IMR-90 (cell line): ENCODE measurements at places on chromosomes 6 and 20. TPM values are rescaled to one million over a fixed set of nuclear protein-coding genes. Genes with fewer than 3 reads are reported as not detected.
A peak's percentile ranks its signal among the peaks of the same experiment; 100 is the strongest.

The LYRM2 gene
- 14.0 and 14.8 TPM in 2 replicates for polyA plus RNA-seq

The MEI4 gene
- polyA plus RNA-seq = not detected in 2 replicates

The TCF19 gene
- 13.1 and 15.1 TPM in 2 replicates for polyA plus RNA-seq

The SLC16A10 gene
- not detected in 2 replicates for polyA plus RNA-seq

The CCN6 gene
- polyA plus RNA-seq = not detected in 2 replicates

The EBF4 gene
- polyA plus RNA-seq = 1.0 and 1.1 TPM in 2 replicates

The BMP2 gene
- polyA plus RNA-seq = 0.21 and 0.29 TPM in 2 replicates

The CLIC5 gene
- not detected in 2 replicates for polyA plus RNA-seq

The OPN5 gene
- not detected in 2 replicates for polyA plus RNA-seq

DNA sequence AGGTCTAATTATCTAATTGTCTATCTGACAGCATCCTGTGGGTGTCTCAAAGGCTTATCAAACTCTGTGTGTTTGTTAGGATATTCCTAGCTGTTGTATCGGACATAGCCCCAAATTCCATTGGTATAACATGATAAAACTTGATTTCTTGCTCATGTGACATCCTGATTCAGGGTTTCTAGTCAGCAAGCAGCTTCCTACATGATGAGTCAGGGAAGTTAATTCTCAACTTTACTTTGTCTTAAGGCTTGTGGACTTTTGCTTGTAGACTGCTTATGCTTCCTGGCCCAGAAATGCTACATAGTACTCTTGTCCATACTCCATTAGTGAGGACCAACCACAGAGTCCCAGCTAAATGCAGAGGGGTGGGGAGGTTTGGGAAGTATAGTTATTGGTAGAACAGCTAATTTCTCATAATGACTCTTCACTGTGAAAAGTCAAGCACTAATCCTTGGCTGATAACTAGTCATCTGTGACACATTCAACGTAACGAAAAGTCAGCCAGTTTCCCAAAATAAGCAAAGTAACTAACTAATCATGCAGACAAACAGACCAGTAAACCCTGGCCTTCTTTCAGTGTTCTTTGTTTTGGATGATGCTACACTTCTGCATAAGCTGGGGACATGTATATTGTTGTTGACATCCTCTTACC is 25.8 kb downstream of the NKAIN2 start:
- H3K4me1 ChIP-seq = no peaks in the 10 kb centered on the region
- no peaks in the 10 kb centered on the region for H3K27me3 ChIP-seq
- DNase-seq = peak; percentile 19
- no peaks in the 10 kb centered on the region for H3K36me3 ChIP-seq

GRCh38 chr6:38284802-38285394 is 354.8 kb downstream of the BTBD9 start:
- DNase-seq = no peak
- H3K36me3 ChIP-seq = 0 out of 2 replicates have a peak, but pooled peaks cover 1% of the 10 kb centered on the region
- no peaks in the 10 kb centered on the region for H3K4me1 ChIP-seq
- no peak overlapping the region for H3K27ac ChIP-seq
- H3K4me3 ChIP-seq = no peak overlapping the region

- H3K27me3 ChIP-seq = peaks cover 43% of the 10 kb centered on the region
- H3K4me1 ChIP-seq = peaks cover 10% of the 10 kb centered on the region
- no peak overlapping the region for H3K27ac ChIP-seq
- peak; percentile 85 for DNase-seq
Observed at GRCh38 chr6:3612341-3613041, 139.0 kb downstream of the PXDC1 start.

DNA sequence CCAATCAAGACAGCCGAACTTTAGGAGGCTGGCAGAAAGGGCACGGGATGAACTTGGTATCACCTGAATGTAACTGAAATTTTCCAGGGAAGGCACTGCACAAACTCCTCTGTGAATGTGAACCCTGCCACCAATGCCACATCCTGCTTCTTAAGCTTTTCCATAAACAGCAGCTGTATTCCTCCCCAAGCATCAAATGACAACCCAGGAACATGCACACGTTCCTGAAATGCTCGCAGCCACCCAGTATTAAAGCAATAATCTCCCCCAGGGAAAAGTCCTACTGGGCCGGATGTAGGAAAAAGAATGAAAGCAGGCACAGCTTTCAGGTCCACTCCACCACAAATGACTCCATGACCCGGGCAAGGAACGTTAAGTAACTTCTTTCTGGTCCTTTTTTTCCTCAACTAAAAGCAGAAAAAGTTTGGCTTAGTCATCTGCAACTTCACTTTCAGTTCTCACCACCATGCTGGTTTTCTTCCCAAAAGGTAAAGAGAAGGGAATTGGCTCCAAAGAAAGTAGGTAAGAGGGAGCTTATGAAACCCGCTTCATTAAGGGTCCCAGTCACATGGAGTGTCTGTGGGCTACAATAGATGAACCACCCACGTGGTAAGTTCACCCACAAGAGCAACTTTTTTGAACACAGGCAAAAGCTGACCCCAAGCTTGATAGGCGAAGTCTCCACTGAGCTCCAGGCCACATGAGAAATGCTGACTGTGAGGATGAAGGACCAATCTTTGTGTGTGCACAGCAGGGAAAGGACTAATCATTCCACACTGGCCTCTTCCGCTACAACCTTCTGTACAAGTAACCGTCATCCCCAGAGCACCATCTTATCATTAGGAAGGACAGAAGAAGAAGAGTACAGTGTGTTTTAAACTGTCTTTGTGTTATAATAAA is 90.1 kb downstream of the HIVEP2 start:
- H3K4me1 ChIP-seq = peaks cover 8% of the 10 kb centered on the region
- no peak overlapping the region for H3K27ac ChIP-seq
- DNase-seq = no peak
- H3K27me3 ChIP-seq = no peaks in the 10 kb centered on the region
- no peaks in the 10 kb centered on the region; the same call in 1 of the 2 replicates for H3K36me3 ChIP-seq
- H3K4me3 ChIP-seq = no peak overlapping the region

- DNase-seq = peak; percentile 81
- no peaks in the 10 kb centered on the region for H3K36me3 ChIP-seq
- H3K4me1 ChIP-seq = no peaks in the 10 kb centered on the region
- H3K27me3 ChIP-seq = no peaks in the 10 kb centered on the region
- H3K27ac ChIP-seq = peak overlapping the region; percentile 84
Observed at GRCh38 chr6:157323966-157324300, 614 bp upstream of the TMEM242 start.

- DNase-seq = no peak
- H3K36me3 ChIP-seq = no peaks in the 10 kb centered on the region
- H3K27me3 ChIP-seq = no peaks in the 10 kb centered on the region; the same call in 1 of the 2 replicates
- no peak overlapping the region for H3K27ac ChIP-seq
- H3K4me3 ChIP-seq = no peak overlapping the region
- no peaks in the 10 kb centered on the region for H3K4me1 ChIP-seq
Observed at GRCh38 chr20:59299945-59300332, 472 bp upstream of the EDN3 start.

- H3K27me3 ChIP-seq = no peaks in the 10 kb centered on the region
- no peak overlapping the region for H3K27ac ChIP-seq
- no peak overlapping the region for H3K4me3 ChIP-seq
- DNase-seq = peak; percentile 84
- no peaks in the 10 kb centered on the region for H3K36me3 ChIP-seq
Observed at GRCh38 chr6:146968041-146968760, 236.0 kb upstream of the STXBP5 start.

DNA sequence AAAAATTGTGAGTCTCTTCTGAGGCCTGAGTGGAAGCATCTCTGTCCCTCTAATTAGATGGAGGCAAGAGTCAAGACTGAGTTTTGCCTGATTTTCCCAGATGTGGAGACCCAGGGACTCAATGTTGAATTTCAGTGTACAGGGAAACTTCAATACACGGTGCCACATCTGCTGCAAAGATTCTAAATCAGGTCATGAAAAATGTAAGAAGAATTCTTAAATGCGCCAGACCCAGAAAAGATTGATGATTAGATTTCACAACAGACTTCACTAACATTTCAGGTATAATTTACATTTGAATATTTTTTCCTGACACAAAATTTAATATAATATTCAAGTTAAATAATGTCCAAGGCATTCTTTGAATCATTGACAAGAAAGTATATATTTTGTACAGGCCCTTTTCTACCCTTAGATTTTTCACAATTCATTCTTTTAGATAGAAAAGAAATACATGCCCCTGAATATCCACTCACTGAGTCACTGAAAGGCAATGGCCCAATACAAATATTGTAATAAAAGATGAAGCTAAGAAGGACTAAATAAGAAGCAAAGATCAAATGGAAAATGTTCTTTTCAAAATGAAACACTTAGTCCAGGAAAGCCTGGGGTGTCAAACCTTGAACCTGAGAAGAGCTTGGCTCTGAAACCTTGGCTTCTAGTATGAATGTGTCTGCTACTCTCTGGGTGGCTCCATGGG is 18.2 kb upstream of the HDGFL1 start:
- peaks cover 2% of the 10 kb centered on the region; the same call in 1 of the 2 replicates for H3K4me1 ChIP-seq
- H3K4me3 ChIP-seq = no peak overlapping the region
- H3K27me3 ChIP-seq = no peaks in the 10 kb centered on the region

DNA sequence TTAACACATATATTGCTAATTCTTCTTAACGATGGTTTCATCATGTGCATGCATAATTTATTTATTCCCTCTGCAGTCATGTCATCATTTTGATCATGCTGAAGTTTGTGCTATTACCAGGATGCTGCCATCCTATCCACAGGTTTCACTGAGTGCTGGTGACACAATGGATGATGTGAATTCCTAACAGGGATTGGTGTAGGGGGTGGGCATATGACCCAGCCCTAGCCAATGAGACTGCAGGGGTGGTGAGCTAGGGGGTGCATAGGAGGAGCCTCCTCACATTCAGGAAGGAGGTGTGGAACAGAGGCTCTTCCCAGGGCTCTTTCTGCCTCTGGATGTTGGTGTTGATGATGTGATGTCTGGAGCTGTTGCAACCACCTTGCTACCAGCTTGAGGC is 7.5 kb downstream of the CST5 start:
- H3K27ac ChIP-seq = no peak overlapping the region
- no peaks in the 10 kb centered on the region for H3K36me3 ChIP-seq
- no peak for DNase-seq
- no peaks in the 10 kb centered on the region for H3K27me3 ChIP-seq

DNA sequence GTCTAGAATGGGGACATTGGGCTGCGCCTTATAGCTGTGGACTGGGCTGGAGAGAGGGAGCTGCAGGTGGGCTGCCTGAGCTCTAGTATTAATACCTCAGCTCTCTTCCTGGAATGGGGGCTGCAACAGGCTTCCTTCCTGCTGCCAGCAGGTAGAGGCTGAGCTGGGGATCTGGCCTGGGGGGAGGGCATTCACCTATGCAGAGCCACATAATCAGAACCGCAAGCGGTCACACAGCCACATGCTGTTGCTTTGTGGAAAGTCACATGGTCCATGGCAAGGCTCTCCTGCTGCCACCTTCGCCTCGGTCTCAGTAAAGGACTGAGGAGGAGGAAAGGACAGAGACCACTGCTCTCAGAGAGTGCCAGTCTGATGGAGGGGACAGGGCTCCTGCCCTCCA is 35.7 kb downstream of the ITPR3 start:
- H3K4me3 ChIP-seq = no peak overlapping the region
- H3K4me1 ChIP-seq = no peaks in the 10 kb centered on the region
- no peaks in the 10 kb centered on the region for H3K27me3 ChIP-seq
- no peak overlapping the region for H3K27ac ChIP-seq
- no peaks in the 10 kb centered on the region for H3K36me3 ChIP-seq

- H3K4me3 ChIP-seq = no peak overlapping the region
- DNase-seq = no peak
- peaks cover 9% of the 10 kb centered on the region for H3K4me1 ChIP-seq
- H3K27me3 ChIP-seq = no peaks in the 10 kb centered on the region; the same call in 1 of the 2 replicates
- H3K36me3 ChIP-seq = no peaks in the 10 kb centered on the region
Observed at GRCh38 chr6:18392346-18392877, 5.3 kb downstream of the RNF144B start.

- H3K4me1 ChIP-seq = peaks cover 8% of the 10 kb centered on the region
- no peak overlapping the region for H3K4me3 ChIP-seq
- no peak overlapping the region for H3K27ac ChIP-seq
- no peaks in the 10 kb centered on the region for H3K27me3 ChIP-seq
- peaks cover 19% of the 10 kb centered on the region for H3K36me3 ChIP-seq
- DNase-seq = no peak
Observed at GRCh38 chr20:38018385-38018784, 14.9 kb downstream of the TTI1 start.

- DNase-seq = no peak
- no peak overlapping the region for H3K4me3 ChIP-seq
- no peaks in the 10 kb centered on the region for H3K4me1 ChIP-seq
- peaks cover 8% of the 10 kb centered on the region for H3K27me3 ChIP-seq
Observed at GRCh38 chr20:1671891-1672669, 14.5 kb upstream of the SIRPG start.

DNA sequence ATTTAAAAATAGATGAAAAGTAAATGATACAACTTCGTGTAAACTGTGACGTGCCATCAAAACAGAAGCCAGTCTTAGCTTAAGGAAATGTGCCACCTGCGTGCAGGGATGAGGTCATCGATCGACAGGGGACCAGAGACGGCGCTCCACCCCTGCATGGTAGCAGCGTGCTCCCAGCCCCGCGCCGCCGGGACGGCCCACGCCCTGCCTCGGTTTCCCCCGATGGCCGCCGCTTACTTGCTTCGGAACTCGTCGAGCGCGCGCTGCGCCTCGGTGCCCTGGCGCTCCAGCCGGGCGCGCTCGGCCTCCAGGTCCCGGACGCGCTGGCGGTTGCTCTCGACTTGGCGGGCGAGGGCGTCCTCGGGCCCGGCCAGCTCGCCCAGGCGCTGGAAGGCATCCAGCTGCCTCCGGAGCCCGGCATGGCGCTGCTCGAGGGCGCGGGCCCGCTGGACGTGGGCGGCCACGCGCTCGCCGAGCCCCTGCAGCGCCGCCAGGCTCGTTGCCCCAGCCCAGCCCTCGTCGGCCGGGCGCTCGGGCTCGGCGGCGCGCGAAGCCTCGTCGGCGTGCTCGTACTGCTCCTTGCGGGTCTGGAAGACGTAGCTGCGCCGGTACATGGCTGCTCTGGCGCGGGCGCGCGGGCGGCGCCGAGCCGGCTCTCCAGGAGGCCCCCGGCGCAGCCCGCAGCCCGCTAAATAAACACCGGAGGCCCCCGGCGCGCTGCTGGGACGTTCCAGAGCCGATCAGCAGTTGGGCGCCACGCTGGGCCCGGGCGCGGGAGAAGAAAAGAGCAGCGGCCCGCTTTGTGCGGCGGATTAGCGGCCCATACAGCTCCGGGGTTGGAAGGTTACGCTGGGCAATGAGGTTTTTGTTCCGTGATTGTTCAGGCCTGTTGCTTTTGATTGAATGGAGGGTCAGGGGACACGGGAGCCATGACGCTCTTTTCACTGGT is at the start of gene BFSP1:
Gene BFSP1, minus strand, starts transcription at position 664 of the 949 bp plus-strand sequence. Its CDS starts 50 bp downstream, at position 614.
- H3K36me3 ChIP-seq = no peaks in the 10 kb centered on the region
- H3K27ac ChIP-seq = peak within 1 kb of the TSS; percentile 44
- 0 out of 2 replicates have a peak, but pooled peaks cover 2% of the 10 kb centered on the region for H3K4me1 ChIP-seq
- peak within 1 kb of the TSS; percentile 62 for H3K4me3 ChIP-seq
- DNase-seq = peak; percentile 52

DNA sequence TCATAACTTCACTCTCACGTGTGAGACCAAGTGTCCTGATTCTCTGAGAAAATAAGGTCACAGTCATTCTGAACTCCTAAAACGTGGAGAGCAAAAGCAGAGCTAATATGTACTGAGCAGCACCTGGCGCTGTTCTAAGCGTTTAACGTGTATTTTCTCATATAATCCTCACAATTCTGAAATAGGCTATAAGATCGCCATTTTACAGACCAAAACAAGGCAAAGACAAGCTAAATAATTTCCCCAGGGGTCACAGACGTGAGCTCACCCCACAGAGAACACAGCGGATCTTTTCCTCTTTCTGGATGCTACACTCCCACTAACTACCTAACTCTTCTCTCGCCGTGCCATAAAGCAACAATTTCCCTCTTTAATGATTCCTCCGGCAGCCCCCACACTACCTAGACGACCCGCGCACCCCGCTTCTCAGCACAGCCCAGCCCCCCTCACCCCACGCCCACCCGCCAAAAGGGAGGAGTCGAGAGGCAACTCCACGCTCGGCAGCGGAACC is 636 bp downstream of the SUPT3H start:
- peak; percentile 16 for DNase-seq
- no peaks in the 10 kb centered on the region for H3K36me3 ChIP-seq
- H3K27me3 ChIP-seq = no peaks in the 10 kb centered on the region
